ENCODE measurements at places on chromosomes 16 and 17.

DNA sequence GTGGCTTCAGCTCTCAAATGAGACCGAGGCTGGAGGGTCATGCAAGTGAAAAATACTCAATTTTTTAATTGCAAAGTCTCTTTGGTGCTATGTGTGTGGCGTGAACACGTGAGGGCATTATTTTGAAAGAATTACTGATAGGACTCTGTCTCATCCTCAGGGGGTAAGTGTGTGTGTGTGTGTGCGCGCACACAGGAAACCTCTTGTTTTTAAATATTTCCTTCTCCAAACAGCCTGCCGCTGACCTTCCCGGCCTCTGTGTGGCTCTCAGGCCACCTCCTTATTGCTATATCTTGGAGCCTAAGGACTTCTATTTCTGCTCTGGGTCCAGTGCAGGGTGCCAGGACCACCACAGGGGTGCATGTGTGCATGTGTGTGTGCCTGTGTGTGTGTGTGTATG, 99.7 kb downstream of the CMIP start:
- DNase-seq, result no peak

DNA sequence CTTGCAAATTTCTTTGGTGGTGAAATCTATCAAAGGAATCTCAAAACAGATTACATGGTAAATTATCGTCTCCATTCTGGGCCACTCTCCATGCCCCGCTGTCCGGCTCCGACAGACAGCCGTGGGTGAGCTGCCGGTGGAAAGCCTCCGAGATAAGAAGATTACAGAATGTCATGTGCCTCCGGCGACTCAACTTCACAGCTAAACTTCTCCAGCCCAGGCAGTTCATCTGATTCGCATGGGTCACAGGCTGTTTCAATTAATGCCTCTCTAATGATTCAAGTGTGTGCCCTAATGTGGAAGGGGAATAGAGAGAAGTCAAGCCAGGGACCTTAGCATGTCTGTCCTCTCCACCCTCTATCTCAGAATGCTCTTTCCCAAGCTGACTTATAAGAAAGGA, 520.8 kb upstream of the ZFHX3 start:
- no peak for DNase-seq

DNA sequence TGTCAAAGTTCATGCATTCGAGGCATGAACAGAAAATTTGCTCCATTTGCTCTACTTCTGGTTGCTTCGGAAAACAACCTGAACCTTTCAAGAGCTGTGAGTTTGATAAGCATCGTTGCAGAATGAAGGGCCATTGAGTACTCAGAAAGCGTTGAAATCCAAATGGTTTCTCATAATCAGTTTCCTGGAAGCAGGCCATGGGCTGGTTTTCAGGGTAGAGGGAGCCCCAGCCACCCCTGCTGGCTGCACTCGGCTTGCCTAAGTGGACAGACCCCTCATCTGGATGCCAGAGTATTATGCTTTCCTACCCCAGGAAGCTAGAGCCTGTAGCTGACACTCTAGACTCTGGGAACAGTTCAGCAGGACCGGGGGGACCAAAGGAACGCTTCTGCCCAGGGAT, 24.4 kb downstream of the SCNN1G start:
- no peak for DNase-seq

- no peak for DNase-seq
Observed at GRCh38 chr17:48038687-48039086, 1.1 kb upstream of the COPZ2 start.

DNA sequence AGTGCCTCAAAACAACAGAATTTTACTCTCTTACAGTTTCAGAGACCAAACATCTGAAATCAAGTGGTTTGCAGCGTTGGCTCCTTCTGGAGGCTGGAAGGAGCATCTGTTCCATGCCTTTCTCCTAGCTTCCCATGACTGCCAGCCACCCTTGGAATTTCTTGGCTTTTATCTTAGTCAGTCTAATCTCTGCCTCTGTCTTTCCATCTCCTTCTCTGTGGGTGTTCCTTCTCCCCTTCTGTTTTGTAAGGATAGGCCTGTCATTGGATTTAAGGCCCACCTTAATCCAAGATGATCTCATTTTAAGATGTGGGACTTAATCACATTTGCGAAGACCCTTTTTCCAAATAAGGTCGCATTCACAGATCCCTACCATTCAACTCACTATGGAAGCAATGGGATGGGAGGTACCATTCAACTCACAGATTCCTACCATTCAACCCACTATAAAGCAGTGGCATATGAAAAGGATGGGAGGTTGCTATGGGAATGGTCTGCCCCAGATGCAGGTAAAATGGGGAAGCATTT, 321.8 kb downstream of the WWOX start:
- DNase-seq, result peak; percentile 53

- DNase-seq, result no peak
Observed at GRCh38 chr17:40059729-40060475, 2.9 kb upstream of the THRA start.

Measured in H7 (cell line).